ENCODE measurements at places on chromosomes 1 and 21. TPM values are rescaled to one million over a fixed set of nuclear protein-coding genes. Genes with fewer than 3 reads are reported as not detected.

GRCh38 chr1:211377539-211378450 lies 51.2 kb downstream of the TRAF5 start:
- no peak for DNase-seq

DNA sequence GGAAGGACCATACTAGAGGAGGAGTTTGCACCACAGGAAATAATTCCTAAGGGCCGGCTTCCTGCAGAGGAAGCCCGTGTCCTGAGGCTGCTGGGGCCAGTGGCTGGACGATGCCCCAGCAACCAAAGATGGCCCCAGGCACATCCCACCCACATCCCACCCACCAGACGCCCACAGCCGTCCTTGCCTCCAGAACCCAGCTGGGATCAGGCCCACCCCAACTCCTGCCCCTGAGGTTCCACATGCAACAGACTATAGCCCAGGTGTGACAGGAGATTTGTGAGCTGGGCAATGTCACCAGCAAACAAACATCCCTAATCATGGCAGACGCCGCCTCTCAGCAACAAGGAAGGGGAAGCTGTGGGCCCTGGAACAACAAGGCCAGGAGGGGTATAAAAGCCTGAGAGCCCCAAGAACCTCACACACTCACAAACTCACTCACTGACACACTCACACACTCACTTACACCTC lies at the start of gene KRTAP10-9:
TSS of gene KRTAP10-9 (plus strand) at position 421 of the 471 bp plus-strand sequence. CDS start 79 bp downstream, outside the sequence.
- DNase-seq: no peak

GRCh38 chr1:229203030-229203751 lies 67.7 kb upstream of the RAB4A start:
- DNase-seq: peak; percentile 37

- no peak for DNase-seq
Measured at GRCh38 chr1:191869790-191870312, 288.4 kb upstream of the RGS18 start.

- no peak for DNase-seq
Measured at GRCh38 chr1:184843732-184844495, 89.3 kb upstream of the EDEM3 start.

The OLIG1 gene
- not detected for total RNA-seq

The SAMSN1 gene
- total RNA-seq: not detected
